ENCODE measurements at places on chromosomes 13 and 19.

DNA sequence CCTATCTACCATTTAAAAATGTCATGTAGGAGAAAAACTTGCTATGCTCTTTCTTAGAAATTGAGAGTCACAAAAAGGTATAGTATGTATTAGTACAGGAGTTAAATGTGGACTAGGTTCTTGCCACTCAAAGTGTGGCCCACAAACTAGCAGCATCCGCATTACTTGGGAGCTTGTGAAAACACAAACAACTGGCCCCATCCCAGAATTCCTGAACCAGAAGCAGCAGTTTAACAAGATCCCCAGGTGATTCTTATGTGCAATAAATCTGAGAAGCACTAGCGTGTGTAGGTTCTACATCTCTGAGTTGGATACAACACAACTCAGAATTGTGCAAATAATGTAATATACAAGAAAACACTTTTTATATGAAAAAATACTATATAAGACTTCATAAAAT is 325.9 kb downstream of the DCT start:
- no peak for DNase-seq

DNA sequence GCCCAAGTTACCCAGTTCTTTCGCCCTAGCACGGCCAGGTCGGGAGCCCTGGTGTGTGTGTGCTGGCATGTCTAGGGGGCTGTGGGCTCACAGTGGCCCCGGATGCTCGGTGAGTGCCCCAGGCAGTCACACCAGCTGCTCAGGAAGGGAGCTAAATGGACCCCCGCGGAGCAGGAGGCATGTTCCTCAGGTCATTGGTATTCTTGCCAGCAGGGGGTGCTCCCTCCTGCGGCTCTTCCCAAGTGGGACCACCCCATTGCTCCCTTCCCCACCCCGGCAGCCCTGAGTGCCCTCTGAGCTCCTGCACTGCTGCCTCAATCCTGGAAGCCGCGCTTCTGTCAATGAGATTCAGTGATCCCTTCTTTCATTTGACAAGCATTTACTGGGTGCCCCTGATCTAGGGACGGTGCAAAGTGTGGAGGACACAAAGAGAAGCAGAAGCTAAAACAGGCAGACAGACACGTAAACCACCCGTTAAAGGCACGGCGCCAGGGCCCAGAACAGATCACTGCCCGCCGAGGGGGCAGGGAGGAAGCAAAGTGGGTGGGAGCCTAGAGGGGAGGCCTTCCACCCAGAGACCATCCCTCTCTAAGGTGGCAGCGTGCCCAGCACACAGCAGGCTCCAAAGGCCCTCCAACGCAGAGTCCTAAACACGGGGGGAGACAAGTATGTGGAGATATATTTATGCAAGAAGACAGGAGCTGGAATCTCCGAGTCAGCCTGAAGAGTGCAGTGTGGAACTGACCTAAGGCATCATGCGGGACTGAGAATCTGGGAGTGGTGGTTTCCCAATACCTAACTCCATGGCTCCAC is 5.2 kb upstream of the ADPRHL1 start:
- no peak for DNase-seq

- no peak for DNase-seq
Measured at GRCh38 chr13:110308656-110309359, 1.7 kb downstream of the COL4A2 start.

GRCh38 chr19:3398114-3398899 is 31.9 kb downstream of the NFIC start:
- no peak for DNase-seq

GRCh38 chr19:41621654-41622053 is 5.2 kb downstream of the CEACAM4 start:
- DNase-seq, result no peak

- no peak for DNase-seq
Measured at GRCh38 chr19:325937-326565, 18.5 kb downstream of the MIER2 start.

DNA sequence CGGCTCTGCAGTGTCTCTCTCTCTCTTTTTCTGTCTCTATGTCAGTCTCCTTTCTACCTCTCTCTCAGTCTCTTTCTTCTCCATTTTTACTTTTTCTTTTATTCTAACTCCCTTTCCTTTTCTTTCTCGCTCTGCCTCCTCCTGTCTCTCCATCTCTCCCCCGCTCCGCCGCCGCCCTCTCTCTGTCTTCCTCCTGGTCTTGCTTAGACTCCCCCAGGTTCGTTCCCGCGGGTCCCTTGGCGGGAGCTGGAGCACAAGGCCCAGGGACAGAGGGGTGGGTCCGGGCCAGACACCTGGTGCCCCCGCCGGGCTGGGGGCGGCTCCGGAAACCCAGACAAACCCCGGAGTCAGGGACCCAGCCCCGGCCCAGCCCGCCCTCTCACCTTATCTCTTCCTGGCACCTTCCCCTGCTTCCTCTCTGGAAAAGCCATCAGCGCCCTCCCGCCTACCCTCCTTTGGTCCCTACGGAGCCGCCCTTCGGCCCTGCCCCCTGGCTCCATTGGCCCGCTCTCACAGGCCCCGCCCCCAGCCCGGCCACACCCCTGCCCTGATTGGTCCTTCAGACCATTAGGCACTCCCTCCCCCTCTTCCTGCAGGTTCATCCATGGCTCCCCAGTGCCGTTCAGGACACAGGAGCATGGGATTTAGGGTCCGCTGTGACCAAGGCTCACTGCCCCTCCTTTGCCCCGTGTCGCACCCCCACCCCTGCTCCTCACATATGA is 15.4 kb upstream of the NOP53 start:
- DNase-seq, result no peak

- no peak for DNase-seq
Measured at GRCh38 chr19:42343344-42344110, 18.1 kb downstream of the MEGF8 start.

- DNase-seq, result no peak
Measured at GRCh38 chr13:44313674-44314073, 60.0 kb upstream of the SERP2 start.

DNA sequence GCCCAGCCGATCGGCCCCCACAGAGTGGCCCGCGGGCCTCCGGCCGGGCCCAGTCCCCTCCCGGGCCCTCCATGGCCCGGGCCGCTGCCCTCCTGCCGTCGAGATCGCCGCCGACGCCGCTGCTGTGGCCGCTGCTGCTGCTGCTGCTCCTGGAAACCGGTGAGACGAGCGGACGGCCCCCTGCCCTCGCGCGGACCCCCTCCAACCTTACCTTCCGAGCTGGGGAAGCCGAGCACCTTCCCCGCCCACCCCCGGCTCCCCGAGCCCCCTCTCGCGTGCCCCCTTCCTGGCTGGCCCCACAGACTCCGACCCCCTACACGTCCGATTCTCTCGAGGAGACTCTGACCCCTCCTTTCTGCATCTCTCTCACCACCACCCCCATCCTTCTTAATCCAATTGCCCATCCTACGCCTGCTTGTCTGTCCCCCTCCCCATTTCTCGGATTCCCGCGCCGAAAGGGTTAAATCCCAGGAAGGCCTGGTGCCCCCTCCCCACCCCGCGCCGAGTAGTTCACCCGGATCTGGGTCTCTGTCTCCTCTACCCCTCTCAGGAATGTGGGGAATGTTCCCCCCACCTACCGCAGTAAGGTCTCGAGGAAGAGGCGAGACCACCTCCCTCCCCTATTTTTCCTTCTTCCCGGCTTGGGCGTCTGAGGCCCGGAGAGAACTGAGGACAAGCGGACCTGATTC is 502 bp downstream of the NECTIN2 start:
- DNase-seq, result no peak

DNA sequence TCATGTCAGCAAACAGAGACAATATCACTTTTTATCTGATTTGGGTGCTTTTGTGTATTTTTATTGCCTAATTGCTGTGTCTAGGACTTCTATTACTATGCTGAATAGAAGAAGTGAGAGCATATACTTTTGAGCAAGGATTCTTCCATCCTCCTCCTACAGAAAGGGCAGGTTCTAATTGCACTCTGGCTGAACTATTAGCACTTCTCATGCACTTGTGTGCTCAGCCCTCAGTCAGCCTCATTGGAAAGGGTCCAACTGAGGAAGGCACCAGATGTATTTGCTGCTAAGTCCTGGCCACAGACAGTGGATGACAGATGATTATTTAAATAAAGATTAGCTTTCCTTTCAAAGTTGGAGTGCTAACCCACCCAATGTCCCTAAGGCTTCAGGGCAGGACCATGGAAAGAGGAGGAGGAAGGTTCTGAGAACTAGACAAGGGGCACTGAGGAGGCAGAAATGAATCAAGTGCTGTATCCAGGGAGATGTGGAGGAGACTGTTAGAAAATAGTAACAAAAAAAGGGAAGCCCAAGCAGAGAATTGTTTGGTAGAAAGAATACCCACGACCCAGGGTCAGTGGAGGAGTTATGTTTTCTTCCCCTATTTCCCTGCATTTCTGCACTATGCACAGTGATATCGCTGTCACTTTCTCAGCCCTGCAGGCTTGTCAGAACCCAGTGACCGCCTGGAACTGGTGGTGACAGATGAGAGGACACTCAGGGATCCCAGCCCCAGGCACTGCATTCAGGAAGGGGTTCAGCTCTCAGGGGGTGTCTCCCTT is 8.0 kb downstream of the LILRB4 start:
- no peak for DNase-seq

GRCh38 chr19:525029-525428 is 6.5 kb upstream of the CDC34 start:
- no peak for DNase-seq

- DNase-seq, result no peak
Measured at GRCh38 chr19:1847684-1848398, 442 bp downstream of the REXO1 start.

GRCh38 chr13:51838240-51838846 is 6.6 kb downstream of the TMEM272 start:
- no peak for DNase-seq

DNA sequence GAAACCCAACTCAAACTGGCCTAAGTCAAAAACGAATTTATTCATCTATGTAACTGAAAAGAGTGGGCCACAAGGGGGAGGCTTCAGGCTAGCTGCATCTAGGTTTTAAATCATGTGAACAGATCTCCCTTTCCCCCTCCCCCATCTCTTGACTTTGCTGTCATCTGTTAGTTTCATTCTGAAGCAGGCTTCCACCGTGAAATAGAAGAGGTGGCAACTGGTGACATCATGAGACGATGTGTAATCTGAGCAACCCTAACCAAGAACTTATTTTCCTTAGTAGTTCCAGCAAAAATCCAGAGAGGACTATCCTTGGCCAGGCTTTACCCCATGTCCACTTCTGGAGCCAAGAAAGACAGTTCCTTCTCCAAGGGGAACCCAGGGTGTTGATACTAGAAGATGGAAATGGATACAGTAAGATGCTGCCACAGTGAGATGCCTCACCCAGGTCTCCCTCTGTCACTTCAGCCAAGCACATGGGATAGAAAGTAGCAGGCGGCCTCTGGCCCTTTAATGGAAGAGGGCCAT is 9.4 kb downstream of the SAMD4B start:
- DNase-seq, result no peak

DNA sequence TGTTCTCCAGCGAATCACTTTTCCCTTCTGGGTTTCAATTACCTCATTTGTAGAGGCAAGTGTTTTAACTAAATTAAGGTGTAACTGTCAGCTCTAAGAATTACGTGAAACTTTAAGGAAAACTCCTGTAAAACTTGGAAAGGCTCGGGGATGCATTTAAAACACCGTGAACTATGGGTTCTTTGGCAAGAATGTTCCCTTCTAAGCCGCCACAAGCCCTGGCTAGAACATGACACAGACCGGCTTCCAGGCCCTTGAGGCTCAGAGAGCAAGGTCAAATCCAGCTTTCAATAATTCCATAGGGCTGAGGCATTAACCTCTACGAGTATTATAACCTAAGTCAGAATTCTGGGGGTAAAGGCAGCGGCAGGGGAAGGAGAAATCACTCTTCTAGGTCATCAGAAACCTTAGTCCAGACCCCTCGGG is 685 bp downstream of the VWA8 start:
- no peak for DNase-seq

GRCh38 chr13:26228096-26228495 is 6.0 kb upstream of the RNF6 start:
- DNase-seq, result no peak

DNA sequence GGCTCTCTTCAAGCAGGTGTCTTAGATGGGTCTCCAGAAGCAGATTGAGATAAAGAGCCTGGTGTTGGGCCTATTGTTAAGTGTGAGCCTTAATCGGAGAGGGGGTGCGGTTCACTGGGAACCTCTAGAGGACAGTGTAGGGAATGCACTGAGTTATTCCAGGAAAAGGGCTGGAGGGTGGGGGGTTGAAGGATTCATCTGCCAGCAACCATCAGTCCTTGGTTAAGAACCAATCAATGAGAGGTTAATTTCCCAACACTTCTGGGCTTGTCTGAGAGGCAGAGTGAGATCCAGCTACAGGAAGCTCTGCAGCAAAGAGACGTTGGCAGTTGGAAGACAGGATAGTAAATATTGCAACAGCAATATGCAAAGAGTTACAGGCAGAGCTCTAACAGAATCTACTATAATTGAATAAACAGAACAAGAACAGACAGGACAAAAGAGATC is 28.7 kb downstream of the CYP4F2 start:
- DNase-seq, result no peak

- DNase-seq, result no peak
Measured at GRCh38 chr13:62598708-62599107, 1183.1 kb upstream of the PCDH20 start.

DNA sequence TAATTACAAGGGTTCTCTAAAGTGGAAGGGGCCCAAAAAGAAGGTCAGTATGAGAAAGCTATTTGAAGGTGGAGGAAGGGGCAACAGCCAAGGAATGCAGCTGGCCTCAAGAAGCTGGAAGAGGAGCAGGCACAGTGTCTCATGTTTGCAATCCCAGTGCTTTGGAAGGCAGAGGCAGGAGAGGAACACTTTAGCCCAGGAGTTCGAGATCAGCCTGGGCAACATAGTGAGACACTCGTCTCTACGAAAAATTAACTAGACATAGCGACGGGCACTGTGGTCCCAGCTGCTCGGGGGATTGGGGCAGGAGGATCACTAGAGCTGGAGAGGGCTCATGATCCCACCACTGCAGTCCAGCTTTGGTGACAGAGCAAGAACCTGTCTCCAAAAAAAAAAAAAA is 656 bp upstream of the NEK3 start:
- DNase-seq, result no peak

DNA sequence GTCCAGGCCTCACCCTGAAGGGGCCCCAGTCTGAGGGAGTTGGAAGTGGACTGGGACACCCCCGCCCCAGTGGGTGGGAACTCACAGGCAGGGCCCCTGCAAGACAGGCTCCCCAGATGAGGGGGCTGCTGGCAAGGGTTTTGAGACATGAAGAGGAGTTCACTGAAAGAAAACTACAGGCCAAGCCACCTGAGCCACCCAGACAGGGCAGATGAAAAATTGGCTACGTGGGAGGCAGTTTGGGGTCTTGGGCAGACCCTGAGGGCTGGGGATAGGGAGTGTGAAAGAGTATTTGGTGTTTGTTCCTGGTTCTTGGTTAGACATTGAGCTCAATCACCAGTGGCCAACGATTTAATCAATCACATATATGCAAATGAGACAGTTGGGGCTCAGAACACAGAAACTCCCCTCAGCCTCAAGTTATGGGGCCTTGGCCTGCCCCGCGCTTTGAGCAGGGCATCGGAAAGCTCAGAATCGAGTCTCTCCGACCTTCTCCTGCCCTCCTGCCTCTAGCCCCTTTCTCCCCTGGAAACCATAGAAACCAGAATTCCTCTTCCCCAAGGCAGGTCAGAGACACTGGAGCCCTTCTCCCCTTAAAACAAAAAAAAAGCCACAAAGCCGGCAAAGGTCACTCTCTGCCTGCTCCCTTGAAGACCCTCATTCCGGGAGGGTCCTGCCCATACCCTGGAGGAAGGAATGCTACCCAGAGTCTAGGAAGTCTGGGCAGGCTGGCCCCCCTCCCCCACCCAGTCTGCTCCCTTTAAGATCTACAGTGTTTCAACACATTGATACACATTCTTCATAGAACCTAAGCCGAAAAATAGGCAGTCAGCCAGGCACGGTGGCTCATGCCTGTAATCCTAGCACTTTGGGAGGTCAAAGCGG is 1.3 kb upstream of the ISYNA1 start:
- DNase-seq, result no peak

All from NCI-H187 treated with DMSO at 0.1 percent for 48 hours (cell line).